T1000 (cell line): ENCODE measurements at places on chromosomes 7 and 10.

- DNase-seq = no peak
Observed at GRCh38 chr7:140719721-140720120, 23.2 kb downstream of the NDUFB2 start.

GRCh38 chr7:155763691-155764437 is 48.4 kb downstream of the SHH start:
- DNase-seq = no peak

DNA sequence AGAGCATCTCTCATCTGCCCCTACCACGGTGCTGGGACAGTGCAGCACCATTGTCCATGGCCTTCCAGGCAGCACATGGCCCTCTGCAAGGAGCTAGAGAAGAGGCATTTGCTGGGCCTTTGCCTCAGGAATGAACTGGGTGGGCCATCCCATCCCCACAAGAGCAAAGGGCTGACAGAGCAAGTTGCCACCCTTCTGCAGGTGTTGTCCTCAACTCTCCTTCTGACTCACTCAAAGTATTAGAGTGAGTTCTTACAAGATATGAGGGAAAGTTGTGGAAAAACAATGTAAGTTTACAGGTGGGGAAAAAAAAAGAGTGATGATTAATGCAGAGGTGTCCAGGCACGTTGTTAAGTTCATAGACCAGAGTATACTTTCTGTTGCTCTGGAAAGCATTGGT is 261.2 kb downstream of the SKIDA1 start:
- DNase-seq = no peak

DNA sequence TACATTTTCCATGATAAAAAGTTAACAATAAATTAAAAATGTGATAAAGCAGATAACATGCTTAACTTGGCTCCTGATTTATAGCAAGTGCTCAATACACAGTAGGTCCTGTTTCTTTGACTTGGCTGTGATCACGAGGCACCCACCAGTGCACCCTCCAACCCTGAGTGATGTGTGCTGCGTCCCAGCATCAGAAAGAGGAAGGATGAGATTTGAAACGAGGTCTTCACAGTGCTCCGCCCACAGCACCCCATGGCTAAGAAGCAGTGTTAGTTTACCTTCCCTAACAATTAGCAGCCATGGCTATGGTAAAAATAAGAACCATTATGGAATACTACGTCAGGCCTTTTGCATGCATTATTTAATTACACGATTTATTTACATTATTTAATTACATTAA is 292.0 kb upstream of the ZMIZ1 start:
- DNase-seq = no peak
